AG09319 (cell line): ENCODE measurements at places on chromosomes 2 and 18.

DNA sequence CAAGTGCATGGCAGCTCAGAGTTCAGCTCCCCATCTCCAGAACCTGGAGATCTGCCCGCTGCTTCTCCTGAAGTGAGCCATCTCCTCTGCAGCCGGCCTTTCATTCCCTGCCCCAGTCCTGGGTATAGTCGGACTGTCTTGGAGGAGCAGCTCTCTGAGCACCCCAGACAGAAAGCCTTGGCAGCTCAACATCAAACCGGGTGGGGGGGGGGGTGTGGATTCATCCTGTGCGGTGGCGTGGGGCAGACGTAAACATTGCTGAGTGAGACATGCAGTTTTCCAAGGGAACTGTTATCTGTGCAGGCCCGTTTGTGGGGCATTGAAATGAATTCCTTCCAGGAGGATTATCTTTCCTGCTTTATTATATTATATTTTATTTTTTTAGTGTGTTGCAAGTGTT is 125.9 kb upstream of the MYCN start:
- DNase-seq = no peak

DNA sequence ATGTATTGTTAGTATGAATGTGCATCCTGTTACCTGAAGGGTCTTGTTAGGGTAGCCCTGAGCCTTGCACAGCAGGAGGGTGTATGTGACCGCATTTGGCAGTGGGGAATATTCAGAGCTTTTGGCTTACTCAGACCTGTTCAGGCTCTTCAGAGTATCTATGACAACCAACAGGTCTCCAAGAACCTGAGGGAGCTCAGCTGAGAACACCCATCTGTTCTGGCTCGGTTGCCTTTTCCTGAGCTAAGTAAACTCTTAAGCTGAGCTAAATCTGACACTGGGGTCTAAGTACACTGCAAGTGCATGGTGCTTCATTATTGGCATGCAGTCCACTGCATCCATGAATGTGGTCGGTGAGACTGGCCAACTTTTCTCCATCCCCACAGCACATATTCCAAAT is 92.4 kb upstream of the CHST9 start:
- DNase-seq = no peak

DNA sequence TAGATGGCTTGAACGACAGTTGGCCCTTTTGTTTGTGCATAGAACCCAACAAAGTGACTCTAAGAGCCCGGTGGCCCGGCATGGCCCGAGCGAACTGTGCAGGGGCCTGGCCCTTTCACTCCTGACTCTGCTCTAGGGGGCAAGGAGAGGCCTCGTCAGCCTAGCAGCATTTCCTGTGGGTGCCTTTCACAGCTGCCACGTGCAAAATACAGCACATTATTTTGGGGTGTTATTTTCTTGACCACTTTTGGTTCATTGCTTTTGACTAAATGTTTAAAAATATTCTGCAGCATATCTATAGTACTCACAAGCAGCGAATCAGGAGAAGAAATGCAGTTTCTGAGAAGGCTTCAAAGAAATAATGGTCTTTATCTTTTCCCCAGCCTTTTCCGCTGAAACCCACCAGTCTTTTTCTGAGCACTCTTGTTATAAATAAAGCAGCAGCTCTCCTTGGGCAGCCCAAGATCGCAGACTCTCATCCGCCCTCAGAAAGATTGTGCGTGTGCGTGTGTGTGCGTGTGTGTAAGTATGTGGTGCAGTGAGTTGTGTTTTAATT is 31.3 kb downstream of the DGKD start:
- DNase-seq = no peak

- DNase-seq = no peak
These were observed 7.1 kb downstream of the CASP8 start for GRCh38 chr2:201267278-201268030.

- DNase-seq = no peak
These were observed 85.4 kb downstream of the MBD5 start for GRCh38 chr2:148106331-148106730.

- no peak for DNase-seq
These were observed 77.3 kb downstream of the SOCS6 start for GRCh38 chr18:70366174-70366573.

DNA sequence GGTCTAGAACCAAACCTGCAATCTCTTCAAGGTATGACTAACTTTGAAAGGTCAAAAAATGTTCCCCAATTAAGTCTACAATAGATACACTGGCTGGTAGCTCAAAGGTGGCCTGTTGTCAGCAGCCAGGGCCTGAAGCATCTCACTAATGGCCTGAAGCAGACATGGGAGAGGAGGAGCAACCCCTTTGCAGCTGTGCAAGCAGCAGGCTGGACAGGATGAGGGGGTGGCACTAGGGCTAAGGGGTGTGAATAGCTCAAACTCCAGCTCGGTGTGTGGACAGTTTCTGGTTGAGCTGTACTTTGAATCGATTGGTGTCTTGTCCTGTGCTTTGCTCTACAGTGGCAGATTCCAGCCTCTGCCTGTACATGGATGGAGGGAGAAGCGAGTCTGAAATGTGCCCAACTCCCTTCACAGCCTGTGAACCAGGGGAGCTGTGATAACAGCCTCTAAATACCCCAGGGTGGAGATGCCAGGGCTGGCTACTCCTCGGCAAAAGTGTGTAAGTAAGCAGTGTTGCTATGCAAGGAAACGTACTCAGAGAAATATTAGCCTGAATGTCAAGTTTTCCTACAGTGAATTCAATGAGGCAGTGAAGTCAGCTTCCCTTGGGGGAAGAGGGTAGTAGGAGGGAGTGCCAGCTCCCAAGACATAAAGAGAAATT is 34.7 kb upstream of the DTNB start:
- DNase-seq = no peak

- no peak for DNase-seq
These were observed 111.5 kb downstream of the COMMD1 start for GRCh38 chr2:62016957-62017356.

DNA sequence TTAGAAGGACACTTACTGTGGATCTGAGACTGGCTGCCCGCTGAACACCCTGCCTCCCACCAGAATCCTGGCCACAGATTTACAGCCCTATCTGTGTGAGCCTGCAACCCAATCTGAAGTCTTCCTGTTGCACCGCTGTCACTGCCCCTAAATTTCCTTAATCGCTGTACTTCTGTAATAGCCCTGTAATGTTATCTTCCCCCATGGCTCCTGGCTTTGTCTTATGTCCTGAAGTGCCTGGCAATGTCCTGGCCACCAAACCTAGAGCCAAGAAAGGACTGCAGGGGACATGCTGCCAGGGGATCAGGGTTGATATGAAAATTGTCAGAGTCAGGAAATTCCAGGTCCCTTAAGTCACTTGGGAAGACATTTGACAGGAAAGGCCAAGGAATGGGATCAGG is 52.7 kb downstream of the FHOD3 start:
- DNase-seq = no peak

- DNase-seq = no peak
These were observed 82.8 kb downstream of the LOXHD1 start for GRCh38 chr18:46574000-46574742.

- no peak for DNase-seq
These were observed 211.8 kb downstream of the PLCL1 start for GRCh38 chr2:198016243-198016642.

- no peak for DNase-seq
These were observed 28.9 kb downstream of the ZNF532 start for GRCh38 chr18:58893388-58894099.

DNA sequence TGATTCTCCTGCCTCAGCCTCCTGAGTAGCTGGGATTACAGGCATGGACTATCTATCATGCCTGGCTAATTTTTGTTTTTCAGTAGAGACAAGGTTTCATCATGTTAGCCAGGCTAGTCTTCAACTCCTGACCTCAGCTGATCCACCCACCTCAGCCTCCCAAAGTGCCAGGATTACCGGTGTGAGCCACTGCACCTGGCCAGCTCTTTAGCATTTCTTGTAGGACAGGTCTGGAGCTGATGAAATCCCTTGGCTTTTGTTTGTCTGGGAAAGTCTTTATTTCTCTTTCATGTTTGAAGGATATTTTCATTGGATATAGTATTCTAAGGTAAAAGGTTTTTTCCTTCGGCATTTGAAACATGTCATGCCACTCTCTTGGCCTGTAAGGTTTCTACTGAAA is 20.2 kb downstream of the VPS54 start:
- DNase-seq = no peak

DNA sequence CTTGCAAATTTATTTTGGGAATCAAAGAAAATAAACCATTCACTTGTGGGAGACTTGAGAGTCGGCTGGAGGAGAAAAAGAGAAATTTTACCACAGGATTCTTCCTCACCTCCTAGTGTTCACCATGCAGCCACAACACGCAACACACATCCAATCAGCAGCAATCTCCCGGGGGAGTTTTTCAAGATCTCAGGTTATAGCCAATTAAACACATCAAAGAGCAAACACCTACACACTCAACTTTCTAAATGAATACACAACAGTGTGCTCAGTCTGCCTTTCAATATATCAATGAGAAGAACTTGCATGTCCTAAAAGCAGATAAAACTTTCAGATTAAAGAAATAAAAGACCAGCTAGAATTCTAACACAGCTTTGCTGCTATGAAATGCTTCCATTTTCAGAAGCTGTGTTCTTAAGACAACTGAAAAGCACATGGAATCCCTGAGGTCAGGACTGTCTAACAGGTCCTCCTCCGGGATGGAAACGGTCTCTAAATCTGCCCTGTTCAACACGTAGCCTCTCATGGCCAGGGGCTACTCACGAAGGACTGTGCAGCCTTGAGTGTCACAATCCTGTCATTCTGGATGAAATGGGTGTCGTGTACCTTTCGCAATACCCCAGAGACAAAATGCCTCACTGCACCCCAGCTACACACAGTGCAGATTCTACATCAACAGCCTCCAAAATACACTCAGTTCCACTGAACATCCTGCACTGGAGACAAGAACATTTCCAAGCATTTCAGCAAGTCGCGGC is 84.2 kb downstream of the ZNF516 start:
- no peak for DNase-seq

GRCh38 chr2:39849064-39849463 is 70.0 kb upstream of the THUMPD2 start:
- no peak for DNase-seq

DNA sequence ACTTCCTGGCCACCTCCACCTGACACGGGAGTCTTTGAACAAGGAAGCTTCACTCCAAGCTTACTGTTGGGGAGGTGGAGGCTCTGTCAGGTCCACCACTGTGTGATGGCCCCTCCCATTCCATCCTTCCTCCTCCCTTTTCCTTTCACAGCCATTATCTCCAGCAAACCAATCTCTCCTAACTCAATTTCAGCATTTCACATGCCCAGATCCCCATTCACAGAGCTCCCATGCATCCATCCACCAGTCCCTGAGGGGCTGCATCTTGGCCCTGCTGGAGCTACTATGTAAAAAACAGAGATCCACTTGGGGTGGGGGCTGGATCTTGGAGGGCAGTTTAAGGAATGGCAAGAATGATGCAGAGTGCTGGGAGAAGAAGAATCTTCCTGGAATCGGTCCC is 129.0 kb upstream of the COPS8 start:
- DNase-seq = no peak

- no peak for DNase-seq
These were observed 11.1 kb upstream of the AGFG1 start for GRCh38 chr2:227460833-227461232.

- no peak for DNase-seq
These were observed 89.6 kb downstream of the TPO start for GRCh38 chr2:1502891-1503304.

DNA sequence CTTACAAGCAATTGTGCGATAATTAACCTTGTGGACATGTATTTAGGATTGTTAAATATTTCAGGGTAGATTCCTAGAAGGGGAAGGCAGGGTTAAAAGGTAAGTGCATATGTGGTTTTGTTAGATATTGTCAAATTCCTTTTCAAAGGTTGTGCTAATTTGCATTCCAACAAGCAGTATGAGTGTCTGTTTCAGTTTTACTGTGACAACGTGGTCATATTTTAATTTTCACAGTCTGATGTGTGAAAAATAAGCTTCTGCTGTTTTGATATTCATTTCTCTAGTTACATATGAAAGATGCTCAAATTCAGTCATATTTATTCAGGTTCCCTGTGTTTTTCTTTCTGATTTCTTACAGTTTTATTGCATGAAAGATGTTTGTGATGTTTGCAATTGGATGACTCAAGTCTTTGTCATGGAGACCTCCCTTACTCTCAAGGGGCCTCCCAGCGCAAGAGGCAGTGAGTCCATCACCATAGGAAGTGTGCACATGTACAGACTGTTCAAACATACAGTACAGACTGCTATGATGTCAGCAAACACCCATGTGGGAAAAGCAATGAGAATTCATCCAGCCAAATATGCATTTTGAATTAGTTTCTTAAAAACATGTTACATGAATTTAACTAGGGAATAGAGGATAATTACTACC is 310.8 kb downstream of the GALR1 start:
- DNase-seq = no peak

- no peak for DNase-seq
These were observed 81.5 kb downstream of the SEMA4F start for GRCh38 chr2:74735564-74735963.

GRCh38 chr18:62453864-62454263 is 69.0 kb upstream of the ZCCHC2 start:
- DNase-seq = no peak

GRCh38 chr2:232776435-232776834 is at the start of gene KCNJ13:
Gene KCNJ13, minus strand, starts transcription at chr2:232776565. Its CDS starts 5,203 bp downstream, at chr2:232771362.
- DNase-seq = no peak

DNA sequence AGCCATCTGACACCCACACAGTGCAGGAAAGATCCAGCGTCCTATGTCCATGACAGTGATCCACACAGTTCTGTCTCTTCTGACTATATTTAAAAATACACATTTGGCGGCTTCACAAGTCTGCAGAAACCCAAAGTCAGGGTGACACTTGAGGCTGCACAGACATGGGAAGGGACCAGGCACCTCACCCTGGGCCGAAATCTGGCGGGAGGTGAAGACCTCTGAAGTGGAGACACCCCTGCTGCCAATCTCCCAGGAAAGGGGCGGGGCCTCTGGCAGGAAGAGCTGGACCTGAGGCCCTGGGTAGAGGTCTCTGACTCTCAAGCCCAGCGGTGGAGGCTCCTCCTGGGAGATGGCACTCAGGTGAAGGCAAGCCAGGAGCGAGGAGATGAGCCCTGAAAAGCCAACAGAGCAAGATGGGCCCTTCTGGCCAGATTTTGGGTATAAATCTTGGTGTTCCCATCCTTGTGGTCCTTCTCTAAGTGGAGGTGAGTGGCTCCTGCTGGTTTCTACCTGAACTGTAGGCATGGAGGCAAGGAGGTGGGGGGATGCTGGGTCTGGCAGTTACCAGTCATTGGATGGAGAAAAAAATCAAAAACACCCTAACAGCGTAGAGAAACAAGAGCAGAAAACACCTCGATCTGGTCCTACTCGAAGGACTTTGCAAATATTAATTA is 248.4 kb downstream of the HDAC4 start:
- no peak for DNase-seq

DNA sequence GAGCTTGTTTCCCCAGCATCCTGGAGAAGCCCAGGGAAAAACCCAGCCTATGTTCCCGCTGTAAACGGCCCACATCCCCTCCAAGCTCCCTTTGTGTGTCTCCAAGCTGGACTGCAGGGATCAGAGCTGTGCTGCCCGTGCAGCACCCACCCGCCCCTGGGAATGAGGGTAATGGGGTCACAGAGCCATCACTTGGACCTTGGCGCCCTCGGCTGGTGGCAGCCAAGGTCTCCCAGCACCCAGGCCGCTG is 670 bp upstream of the INPP5D start:
- no peak for DNase-seq

- DNase-seq = no peak
These were observed 82.1 kb downstream of the MAP4K4 start for GRCh38 chr2:101779656-101780055.
